ENCODE measurements at places on chromosomes 13 and 19.

GRCh38 chr19:41671486-41671885, 16.6 kb downstream of the CEACAM7 start:
- DNase-seq, result no peak

- DNase-seq, result no peak
These were observed 16.1 kb upstream of the TTYH1 start for GRCh38 chr19:54399189-54399588.

DNA sequence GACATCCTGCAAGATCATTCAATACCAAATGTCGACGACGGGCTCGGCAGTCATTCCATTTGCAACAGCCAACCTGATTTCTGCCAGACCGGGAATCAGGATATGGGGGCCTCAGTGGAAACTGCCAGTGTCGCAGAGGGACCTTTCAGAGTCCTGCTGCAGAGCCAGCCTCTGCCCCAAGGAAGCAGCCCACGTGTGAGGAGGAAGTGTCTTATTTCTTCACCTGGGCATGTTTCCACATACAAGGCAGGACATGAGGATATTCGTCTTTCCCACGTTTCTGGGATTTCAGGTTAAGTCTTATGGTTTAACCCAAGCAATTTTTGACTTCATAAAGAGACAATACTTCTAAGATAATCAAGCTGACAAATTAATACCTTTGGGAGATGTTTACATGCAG, 69.9 kb downstream of the ABCC4 start:
- no peak for DNase-seq

- no peak for DNase-seq
These were observed 25.1 kb downstream of the MAN2B1 start for GRCh38 chr19:12641456-12641855.

GRCh38 chr13:46211116-46211482, 629 bp upstream of the LRRC63 start:
- DNase-seq, result no peak

GRCh38 chr19:4676955-4677731, 7.0 kb upstream of the MYDGF start:
- DNase-seq, result peak; percentile 84

GRCh38 chr13:67221630-67222226, 8.4 kb downstream of the PCDH9 start:
- DNase-seq, result no peak

GRCh38 chr19:1041835-1042685, 2.2 kb downstream of the ABCA7 start:
- DNase-seq, result no peak

DNA sequence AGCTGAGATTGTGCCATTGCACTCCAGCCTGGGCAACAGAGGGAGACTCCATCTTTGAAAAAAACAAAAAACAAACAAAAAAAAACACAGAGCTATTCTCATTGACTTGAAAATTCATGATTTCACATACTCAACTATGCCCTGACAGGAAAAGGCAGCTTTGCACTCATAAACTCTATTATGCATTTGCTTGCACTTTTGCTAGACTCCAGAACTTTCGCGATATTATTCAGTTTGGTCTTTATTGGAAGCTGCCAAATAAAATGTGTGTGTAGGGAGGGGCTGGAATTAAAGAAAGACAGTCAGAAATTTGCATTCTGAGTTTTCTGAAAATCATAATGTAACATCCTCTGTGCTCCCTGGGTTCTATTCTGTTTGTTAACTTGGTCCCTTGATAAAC, 635.1 kb upstream of the KLF12 start:
- no peak for DNase-seq

- peak; percentile 43 for DNase-seq
These were observed 4.0 kb upstream of the PRAM1 start for GRCh38 chr19:8506402-8506957.

- DNase-seq, result peak; percentile 47
These were observed 654 bp upstream of the MEGF8 start for GRCh38 chr19:42324655-42325307.

- no peak for DNase-seq
These were observed 25.7 kb downstream of the CRYL1 start for GRCh38 chr13:20499986-20500385.

DNA sequence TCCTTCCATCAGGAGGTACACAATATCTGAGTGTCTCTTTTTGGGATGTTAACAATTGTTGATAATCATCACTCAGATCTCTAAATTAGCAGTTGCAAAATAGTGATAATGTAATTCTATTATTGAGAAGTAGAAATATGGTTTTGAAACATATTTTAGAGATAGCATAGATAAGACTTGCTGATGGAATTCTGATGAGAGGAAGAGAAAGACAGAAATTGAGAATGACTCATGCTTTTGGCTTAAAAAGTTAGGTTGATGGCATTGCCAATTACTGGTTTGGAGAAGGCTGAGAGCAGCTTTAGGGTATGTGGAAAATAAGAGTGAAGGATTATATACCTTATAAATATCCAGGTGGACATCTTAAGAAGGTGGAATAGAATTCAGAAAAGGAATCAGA, 106.4 kb upstream of the EDNRB start:
- no peak for DNase-seq

- peak; percentile 64 for DNase-seq
These were observed 12.4 kb downstream of the PRR36 start for GRCh38 chr19:7861619-7862412.

Measured in neural progenitor cell (in vitro differentiated cells).